ENCODE measurements at places on chromosomes 7 and 10. TPM values are rescaled to one million over a fixed set of nuclear protein-coding genes. Genes with fewer than 3 reads are reported as not detected.

The CFAP46 gene
- total RNA-seq = 2.3 TPM

DNA sequence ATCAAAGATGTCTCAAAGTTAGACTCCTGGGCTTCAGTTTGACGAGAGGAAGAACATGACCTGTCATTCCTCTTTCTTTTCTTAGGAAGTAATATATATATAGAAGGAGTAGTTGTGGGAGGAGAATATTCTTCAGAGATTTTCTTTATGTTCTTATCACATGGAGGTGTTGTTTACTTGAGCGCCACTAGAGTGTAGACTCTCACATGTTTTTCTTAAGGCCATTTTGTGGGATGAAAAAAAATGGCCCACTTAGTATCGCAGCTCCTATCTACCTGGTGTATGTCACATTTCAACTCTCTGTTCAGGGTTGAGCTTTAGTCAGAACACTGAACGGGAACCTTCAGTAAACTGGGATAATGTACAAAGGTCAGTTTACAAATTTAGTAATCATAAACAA, 645.2 kb downstream of the PHTF2 start:
- no peak for DNase-seq
- H3K36me3 ChIP-seq = no peaks in the 10 kb centered on the region

DNA sequence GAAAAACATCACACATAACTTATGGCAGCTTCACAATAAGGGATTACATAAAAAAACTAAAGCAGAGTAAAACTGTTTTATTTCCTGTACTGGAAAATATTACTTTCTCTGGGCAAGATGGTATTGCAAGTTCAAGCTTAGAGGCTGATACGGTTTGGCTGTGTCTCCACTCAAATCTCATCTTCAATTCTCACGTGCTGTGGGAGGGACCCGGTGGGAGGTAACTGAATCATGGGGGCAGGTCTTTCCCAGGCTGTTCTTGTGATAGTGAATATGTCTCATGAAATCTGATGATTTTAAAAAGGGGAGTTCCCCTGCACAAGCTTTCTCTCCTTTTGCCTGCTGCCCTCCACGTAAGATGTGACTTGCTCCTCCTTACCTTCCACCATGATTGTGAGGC, 5.1 kb upstream of the LRRC27 start:
- H3K36me3 ChIP-seq = peaks cover 22% of the 10 kb centered on the region
- no peak overlapping the region for H3K4me3 ChIP-seq
- no peak overlapping the region for H3K27ac ChIP-seq
- no peak for DNase-seq
- H3K27me3 ChIP-seq = no peaks in the 10 kb centered on the region

DNA sequence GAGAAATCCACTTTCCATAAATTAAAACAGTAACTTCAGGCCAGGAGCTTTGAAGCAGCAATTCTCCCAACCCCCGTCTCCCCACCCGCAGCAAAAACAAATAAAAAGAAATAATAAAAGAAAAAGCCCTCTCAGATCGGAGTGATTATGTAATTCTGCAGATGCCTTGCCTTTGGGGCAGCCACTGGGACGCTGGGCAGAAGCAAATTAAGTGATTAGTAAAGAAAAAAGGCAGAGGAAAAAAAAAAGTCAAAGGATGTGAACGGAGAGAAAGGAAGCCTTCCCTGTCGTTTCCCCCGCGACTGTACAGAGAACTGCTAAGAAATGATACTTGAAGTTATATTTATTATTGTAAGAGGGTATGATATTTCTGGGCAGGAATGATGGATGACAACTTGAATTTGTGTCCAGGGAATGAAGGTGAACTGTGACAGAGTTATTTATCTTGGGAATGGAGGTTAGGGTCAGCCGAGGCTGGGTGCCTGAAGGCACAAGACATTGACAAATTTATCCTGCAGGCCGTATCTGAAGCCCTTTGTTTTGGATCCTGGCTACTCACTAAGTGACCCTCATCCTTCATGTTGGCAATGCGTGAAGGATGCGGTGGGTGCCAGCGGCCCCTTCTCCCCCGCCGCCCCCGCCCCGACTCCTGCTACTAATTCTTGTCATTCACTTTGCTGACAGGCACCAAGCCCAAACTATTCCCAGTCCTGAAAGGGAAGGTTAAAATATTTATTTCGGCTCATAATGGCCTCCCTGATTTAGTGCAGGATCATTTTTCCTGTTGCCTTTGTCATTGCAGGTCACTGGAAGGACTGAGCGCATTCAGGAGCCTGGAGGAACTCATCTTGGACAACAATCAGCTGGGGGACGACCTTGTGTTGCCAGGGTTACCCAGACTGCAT, 604.0 kb downstream of the LRMDA start:
- peaks cover 25% of the 10 kb centered on the region for H3K4me1 ChIP-seq
- H3K27ac ChIP-seq = no peak overlapping the region
- H3K27me3 ChIP-seq = no peaks in the 10 kb centered on the region
- no peak overlapping the region for H3K4me3 ChIP-seq
- peak; percentile 39 for DNase-seq

DNA sequence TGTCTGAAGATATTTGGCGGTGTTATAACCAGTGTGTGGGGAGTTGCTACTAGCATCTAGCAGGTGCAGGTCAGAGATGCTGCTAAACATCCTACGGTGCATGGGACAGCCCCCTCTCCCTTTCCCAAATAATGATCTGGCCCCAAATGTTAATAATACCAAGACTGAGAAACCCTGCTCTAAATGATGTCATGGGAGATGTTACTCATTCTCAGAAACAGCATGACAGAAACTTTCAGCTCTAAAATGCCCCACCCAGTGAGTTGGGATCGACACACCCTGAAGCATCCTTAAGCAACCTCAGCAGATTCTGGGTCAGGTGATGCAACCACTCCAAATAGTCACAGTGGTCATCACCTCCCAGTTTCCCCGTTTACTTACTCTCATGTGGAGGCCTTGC, 108.8 kb upstream of the MPP7 start:
- H3K36me3 ChIP-seq = no peaks in the 10 kb centered on the region
- H3K27me3 ChIP-seq = no peaks in the 10 kb centered on the region
- H3K4me3 ChIP-seq = no peak overlapping the region
- DNase-seq = no peak

The NME8 gene
- total RNA-seq = not detected

The VPS37D gene
- 0.55 TPM for total RNA-seq

All from stomach (tissue), 19 donors.